ENCODE measurements at places on chromosomes 5 and 9. TPM values are rescaled to one million over a fixed set of nuclear protein-coding genes. Genes with fewer than 3 reads are reported as not detected.

The PLAC8L1 gene
- 0.22 TPM for polyA plus RNA-seq

The PCDHB10 gene
- 0.44 TPM for polyA plus RNA-seq

The CDX1 gene
- polyA plus RNA-seq, result 0.08 TPM

The NUP214 gene
- polyA plus RNA-seq, result 31.3 TPM

The PCSK1 gene
- 0.05 TPM for polyA plus RNA-seq

The FAM153A gene
- polyA plus RNA-seq, result 0.29 TPM

The SHOC1 gene
- 0.18 TPM for polyA plus RNA-seq

The PCDHGA3 gene
- polyA plus RNA-seq, result 0.12 TPM

The CHD1 gene
- polyA plus RNA-seq, result 11.2 TPM

The TIGD6 gene
- 2.5 TPM for polyA plus RNA-seq

The TOR1A gene
- 15.8 TPM for polyA plus RNA-seq

The COL27A1 gene
- 32.6 TPM for polyA plus RNA-seq

The CFAP157 gene
- 0.10 TPM for polyA plus RNA-seq
